ENCODE measurements at places on chromosomes 2 and 18. TPM values are rescaled to one million over a fixed set of nuclear protein-coding genes. Genes with fewer than 3 reads are reported as not detected.

Gene DTNB
- total RNA-seq, result 4.2 TPM

Gene TUBA4B
- total RNA-seq, result not detected

Gene ERICH2
- not detected for total RNA-seq

Gene SULT1C2
- total RNA-seq, result not detected

Gene UGT1A10
- total RNA-seq, result not detected

Gene PDE11A
- total RNA-seq, result not detected

Gene RFTN2
- 4.5 TPM for total RNA-seq

Gene TRIM43
- not detected for total RNA-seq

Gene CCDC74A
- total RNA-seq, result 17.2 TPM

Gene ST8SIA5
- total RNA-seq, result 0.24 TPM

Gene DQX1
- not detected for total RNA-seq

Gene CCBE1
- total RNA-seq, result 34.5 TPM

Gene CFAP221
- total RNA-seq, result not detected

Gene PCARE
- not detected for total RNA-seq

Gene GRHL1
- 0.65 TPM for total RNA-seq

Gene DPP10
- 2.6 TPM for total RNA-seq

Gene KCNE4
- total RNA-seq, result 5.0 TPM

Gene AGXT
- not detected for total RNA-seq
